Neural progenitor cell (in vitro differentiated cells): ENCODE measurements at places on chromosomes 5 and 9. TPM values are rescaled to one million over a fixed set of nuclear protein-coding genes. Genes with fewer than 3 reads are reported as not detected.

FOXD4L4 gene
- total RNA-seq, result 0.15 TPM in 1 of 2 replicates, not detected in the other

DNA sequence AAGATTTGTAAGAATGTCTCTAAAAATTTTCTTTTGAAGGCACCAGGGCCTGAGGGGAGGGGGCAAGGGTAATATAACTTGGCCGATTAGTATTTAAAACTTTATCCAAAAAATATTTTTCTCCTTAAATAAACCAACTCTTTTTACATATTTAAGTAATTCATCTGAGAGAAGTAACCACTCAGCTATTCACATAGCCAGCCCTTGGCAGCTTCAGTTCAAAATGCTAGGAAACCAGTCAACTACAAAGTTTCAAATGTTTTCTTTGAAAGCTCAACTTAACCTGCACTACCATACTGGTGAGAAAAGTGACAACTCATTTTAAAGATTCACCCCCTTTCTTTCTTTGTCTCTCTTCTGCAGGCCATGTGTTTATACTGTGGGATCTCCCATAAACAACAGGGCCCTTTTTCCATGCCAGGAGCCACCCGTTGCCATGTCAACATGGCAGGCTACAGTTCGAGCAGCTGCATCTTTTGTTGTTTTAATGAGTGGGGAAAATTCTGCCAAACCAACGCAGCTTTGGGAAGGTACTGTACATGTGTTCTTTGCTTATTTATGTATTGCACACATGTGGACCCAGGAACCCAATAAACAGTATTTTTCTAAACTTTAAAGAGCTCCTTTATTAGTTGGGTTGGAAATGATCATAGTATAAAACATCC is 46.3 kb downstream of the AOPEP start:
- DNase-seq, result no peak

- no peak for DNase-seq
Observed at GRCh38 chr5:172429201-172429940, 25.0 kb downstream of the SH3PXD2B start.

DNA sequence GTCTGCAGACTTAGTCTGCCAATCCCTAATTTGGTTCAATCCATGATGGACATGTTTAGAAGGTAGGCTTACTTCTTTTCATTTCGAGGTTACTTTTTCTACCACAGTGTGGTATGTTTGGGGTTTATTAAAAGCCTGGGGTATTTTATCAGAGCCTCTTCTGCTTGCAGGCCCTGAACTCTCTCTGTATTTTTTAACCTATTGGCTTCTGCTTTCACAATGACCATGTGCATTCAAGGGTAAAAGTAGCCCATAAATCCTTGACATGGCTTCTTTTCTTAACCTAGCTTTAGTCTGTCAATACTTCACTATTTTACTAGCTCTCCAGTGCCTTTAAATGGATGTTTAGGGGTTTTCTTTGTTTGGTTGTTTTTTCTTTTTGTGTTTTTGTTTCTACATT is 286.6 kb downstream of the FER start:
- peak; percentile 13 for DNase-seq

OR1Q1 gene
- total RNA-seq, result not detected in 2 replicates

- DNase-seq, result no peak
Observed at GRCh38 chr9:7432989-7433388, 366.6 kb downstream of the DMAC1 start.

- no peak for DNase-seq
Observed at GRCh38 chr5:157278319-157279037, 12.6 kb downstream of the CYFIP2 start.

GRCh38 chr5:69083412-69083811 is 10.4 kb upstream of the SLC30A5 start:
- DNase-seq, result peak; percentile 12

PCDHB14 gene
- 7.2 and 7.4 TPM in 2 replicates for total RNA-seq

- DNase-seq, result no peak
Observed at GRCh38 chr5:179124273-179124852, 64.2 kb downstream of the ZNF354C start.

SLC36A3 gene
- not detected in 2 replicates for total RNA-seq

DNA sequence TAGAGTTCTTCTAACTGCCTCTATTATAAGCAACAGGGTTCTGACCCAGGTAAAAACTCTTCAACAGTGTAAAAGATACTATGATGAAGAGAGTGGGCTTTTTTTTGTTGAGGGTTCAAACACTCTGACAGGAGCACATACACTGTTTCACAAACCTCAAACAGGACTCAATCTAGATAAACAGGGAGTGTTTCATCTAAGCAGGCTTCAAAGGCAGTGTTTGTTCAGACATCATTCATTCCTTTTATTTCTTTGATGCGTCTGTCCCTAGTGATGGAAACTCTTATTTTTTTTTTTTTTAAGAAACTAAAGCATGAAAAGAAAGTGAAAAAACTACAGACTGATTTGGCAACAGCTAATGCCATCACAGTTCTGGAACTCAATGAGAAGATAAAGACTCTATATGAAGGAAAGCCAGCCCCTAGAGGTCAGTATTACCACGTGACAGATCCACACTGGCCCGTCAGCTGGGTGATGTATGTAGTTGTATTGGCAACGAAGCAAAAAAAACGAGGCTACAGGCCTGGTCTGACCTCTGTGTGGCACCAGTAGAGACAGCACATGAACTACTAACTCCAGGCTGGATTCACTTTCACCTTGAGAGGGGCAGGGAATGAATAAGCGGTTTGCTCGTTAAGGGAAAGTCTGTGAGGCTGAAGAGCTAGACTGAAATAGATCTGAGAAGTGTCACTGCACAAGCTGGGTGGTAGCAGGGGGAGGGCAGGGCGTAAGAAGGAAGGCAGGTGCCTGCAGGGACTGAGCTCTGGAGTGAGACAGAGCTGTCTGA is 172.2 kb downstream of the CCDC192 start:
- peak; percentile 71 for DNase-seq

- DNase-seq, result no peak
Observed at GRCh38 chr5:28110781-28111180, 1072.4 kb upstream of the CDH9 start.

- DNase-seq, result no peak
Observed at GRCh38 chr5:1036504-1037122, 28.0 kb downstream of the NKD2 start.

DNA sequence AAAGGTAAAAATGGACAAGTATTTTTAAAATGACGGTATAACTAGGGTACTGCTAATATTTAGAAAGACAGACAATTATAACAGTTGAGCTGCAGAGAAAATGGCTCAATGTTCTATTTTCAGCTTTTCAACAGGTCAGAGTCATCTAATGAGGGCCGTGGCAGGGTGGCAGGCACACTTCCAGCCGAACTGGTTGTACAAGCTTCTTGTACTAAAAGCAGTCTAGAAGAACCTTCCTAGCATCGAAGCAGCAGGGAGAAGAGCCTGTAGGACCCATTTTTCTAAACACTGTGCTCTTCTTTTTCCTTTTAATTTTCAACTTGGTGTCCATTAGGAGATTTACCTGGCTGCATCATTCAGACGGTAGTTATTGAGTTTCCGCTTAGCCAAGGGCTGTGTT is 85.6 kb downstream of the SLC28A3 start:
- DNase-seq, result no peak

CAMK2A gene
- total RNA-seq, result 0.09 and 0.28 TPM in 2 replicates

DNA sequence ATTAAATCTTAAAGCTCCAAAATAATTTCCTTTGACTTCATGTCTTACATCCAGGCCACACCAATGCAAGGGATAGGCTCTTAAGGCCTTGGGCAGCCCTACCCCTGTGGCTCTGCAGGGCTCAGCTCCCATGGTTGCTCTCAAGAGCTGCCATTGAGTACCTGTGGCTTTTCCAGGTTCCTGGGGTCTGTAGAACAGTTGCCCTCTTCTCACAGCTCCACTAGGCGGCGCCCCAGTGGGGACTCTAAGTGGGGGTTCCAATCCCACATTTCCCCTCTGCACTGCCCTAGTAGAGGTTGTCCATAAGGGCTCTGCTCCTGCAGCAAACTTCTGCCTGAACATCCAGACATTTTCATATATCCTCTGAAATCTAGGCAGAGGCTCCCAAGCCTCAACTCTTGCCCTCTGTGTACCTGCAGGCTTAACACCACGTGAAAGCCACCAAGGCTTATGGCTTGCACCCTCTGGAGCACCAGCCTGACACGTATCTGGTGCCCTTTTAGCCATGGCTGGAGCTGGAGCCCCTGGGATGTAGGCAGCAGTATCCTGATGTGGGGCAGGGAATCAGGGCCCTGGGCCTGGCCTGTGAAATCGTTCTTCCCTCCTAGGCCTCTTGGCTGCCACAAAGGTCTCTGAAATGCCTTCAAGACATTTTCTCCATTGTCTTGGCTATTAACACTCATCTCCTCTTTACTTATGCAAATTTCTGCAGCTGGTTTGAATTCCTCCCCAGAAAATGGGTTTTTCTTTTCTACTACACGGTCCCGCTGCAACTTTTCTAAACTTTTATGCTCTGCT is 185.1 kb downstream of the SMARCA2 start:
- no peak for DNase-seq

DNA sequence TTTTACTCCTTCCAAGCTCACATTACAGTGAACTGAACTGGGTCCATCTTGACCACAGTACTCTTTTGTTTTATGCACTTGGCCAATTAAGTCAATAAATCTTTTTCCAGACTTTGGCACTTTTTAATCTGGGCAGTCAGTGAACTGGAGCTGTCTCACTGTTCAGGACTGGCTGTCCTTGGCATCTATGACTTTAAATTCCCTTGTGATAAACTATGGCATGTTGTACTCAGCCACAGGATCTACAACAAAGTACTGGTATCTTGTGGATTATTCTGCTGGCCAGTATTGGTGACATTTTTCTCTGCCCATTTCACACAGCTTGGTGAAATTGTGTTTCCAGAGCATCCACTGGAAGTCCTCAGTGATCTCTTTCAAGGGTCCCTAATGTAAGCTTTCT is 1144.8 kb upstream of the SEMA6A start:
- DNase-seq, result no peak

GRCh38 chr5:32325062-32325461 is 12.3 kb upstream of the MTMR12 start:
- no peak for DNase-seq

DNA sequence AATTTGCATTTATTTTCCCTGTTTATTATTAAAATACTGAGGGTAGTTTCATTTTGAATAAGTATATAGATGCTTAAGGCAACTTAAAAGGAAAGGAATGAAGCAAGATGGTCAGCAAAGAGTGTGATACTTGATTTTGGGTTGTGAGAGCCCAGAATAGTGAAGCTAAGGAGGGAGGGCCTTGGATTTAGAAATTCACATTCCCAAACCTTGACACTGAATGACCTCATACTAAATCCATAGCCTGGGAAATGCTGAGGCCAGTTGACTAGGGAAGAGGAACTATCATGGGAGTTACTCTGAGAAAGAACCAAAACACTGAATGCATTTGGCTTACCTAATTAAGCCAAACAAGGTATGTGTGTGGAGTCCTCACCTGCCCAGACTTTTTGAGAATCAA is 292.5 kb downstream of the SPATA31D1 start:
- no peak for DNase-seq

DNA sequence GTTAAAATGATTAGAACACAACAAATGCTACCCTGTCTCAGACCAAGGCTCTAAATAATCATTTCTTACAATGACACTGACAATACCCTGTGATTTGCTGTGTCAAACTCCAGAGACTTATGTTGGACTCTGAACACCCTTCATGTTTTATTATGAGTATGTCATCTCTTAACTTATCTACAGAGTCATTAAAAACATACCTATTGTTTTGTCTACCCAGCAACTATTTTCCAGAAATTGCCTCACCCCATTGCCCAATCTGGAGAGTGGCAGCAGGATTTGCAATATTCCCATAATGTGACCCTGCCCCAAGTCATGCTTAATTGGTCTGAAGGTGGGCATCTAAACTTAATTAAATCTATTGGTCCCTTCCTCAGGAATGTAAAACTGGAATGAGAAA is 23.0 kb upstream of the KIF2A start:
- DNase-seq, result no peak

BAAT gene
- total RNA-seq, result 0.09 and 0.15 TPM in 2 replicates

GRCh38 chr5:59565551-59565950 is 328.0 kb downstream of the PDE4D start:
- DNase-seq, result no peak

- no peak for DNase-seq
Observed at GRCh38 chr5:17434982-17435381, 63.0 kb upstream of the TAF11L2 start.

DNA sequence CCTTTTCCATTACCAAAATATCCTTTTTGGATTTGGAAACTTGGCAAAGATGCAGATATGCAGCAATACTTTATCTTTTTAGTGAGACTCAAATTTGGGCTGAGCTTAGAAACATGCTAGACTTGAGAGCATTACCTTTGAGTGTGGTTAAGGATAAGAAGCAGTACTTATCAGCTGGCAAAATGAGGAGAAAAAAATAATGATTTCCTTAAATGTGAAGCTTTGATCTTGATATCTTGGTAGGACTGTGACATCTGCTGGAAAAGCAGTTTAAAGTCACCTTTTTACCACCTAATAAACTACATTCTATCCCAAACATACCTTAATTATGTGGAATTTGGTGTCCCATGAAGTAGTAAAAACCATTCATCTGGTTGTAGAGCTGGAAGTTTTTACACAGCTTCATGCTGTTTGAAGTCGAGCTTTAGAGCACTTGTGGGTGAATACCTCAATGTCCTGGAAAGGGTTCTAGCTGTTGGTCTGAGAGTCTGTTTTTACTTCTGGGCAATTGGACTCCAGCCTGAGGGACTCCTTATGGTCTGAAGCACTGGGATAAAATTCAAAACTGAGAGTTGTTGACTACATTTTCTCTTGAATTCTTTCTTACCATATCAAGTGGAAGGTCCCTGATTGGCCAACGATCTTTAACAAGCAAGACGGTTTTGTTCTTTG is 53.4 kb downstream of the LRRC70 start:
- no peak for DNase-seq

DNA sequence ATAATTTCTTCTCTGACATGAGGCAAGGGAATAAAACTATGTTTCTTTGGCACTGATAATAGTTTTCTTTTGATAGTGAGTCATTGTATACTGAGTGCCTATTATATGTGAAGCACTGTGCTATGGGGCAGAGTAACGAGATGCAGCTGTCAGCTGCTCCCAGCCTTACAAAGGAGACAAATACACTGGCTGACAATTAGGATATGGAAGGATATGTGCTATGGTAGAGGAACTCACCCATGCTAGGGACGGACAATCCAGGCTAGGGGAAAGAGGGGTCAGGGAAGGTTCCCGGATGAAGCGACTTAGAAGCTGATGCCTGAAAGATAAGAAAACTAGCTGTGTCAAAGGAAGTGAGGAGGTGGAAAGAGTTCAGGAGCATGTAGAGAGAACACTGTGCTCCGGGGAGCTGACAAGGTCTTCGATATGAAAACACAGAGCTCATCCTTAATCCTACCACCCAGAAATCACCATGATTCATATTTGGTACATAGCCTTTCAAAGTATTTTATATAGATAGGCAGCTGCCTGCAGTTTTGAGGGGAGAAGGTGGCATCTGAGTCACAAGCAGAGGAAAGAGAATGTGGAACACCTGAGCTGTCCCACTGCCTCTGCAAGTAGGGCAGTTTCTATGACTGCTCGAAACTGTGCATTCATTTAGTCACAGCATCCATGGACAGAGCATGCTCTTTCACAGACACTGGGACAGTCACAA is 12.1 kb downstream of the BSPRY start:
- no peak for DNase-seq

- DNase-seq, result peak; percentile 38
Observed at GRCh38 chr9:93577078-93577974, 942 bp downstream of the PHF2 start.

- DNase-seq, result no peak
Observed at GRCh38 chr5:133691448-133691847, 79.1 kb upstream of the FSTL4 start.

GRCh38 chr5:16855485-16855884 is 80.6 kb downstream of the MYO10 start:
- peak; percentile 84 for DNase-seq
